GM06990 (cell line): ENCODE measurements at places on chromosomes 11 and 22.
A peak's percentile ranks its signal among the peaks of the same experiment; 100 is the strongest.

DNA sequence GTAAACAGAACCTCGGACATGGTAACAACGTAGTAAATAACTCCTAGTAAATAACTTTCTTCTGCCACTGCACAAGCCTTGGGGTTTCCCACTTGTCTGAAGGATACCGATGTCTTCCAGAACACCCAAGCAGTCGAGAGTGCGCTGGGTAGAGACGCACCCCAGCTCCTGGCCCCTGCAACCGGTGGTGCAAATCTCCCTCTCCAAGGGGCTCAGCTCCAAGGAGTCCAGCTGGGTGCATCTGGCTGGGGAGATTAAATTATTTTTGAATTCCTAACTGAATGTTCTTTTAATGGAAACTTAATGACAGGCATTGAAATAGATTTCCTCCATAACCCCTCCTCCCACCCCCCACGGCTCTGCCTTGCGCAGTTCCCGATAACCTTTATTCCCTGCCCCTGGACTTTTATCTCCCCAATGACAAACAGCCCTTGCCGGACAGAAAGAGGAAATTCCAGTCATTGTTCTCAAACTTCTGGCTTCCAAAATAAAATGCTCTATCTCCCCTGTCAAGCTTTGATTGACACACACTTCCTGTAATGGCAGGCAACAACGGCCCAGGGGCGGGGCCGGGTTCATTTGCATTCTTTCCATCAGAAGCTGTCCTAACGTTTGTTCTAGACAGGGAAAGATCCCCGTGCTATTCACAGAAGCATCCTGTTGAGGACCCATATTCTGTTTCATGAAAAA, 31.2 kb downstream of the KCNJ1 start:
- DNase-seq = no peak

- DNase-seq = no peak
Measured at GRCh38 chr22:38881464-38881871, 9.5 kb upstream of the CBX6 start.

- DNase-seq = no peak
Measured at GRCh38 chr11:109388982-109389381, 33.0 kb upstream of the C11orf87 start.

DNA sequence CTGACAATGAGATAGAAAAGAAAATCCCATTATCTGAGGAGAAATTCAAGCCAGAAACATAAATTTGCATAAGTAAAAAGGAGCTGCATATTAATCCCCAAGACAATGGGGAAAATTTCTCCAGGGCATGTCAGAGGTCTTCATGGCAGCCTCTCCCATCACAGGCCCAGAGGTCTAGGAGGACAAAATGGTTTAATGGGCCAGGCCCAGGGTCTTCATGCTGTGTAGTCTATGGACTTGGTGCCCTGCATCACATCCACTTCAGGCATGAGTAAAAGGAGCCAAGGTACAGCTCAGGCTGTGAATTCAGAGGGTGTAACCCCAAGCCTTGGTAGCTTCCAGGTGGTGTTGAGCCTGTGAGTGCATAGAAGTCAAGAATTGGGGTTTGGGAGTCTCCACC, 1097.2 kb upstream of the RAG2 start:
- no peak for DNase-seq

- no peak for DNase-seq
Measured at GRCh38 chr11:36408498-36409136, 101.5 kb downstream of the TRAF6 start.

- peak; percentile 98 for DNase-seq
Measured at GRCh38 chr11:8682303-8683114, at the start of the genes RPL27A and TRIM66. Gene RPL27A (plus strand): TSS chr11:8682792. CDS start chr11:8682814, 22 bp downstream. Gene TRIM66 (minus strand): TSS chr11:8682665. CDS start chr11:8672274, 10,391 bp downstream.

DNA sequence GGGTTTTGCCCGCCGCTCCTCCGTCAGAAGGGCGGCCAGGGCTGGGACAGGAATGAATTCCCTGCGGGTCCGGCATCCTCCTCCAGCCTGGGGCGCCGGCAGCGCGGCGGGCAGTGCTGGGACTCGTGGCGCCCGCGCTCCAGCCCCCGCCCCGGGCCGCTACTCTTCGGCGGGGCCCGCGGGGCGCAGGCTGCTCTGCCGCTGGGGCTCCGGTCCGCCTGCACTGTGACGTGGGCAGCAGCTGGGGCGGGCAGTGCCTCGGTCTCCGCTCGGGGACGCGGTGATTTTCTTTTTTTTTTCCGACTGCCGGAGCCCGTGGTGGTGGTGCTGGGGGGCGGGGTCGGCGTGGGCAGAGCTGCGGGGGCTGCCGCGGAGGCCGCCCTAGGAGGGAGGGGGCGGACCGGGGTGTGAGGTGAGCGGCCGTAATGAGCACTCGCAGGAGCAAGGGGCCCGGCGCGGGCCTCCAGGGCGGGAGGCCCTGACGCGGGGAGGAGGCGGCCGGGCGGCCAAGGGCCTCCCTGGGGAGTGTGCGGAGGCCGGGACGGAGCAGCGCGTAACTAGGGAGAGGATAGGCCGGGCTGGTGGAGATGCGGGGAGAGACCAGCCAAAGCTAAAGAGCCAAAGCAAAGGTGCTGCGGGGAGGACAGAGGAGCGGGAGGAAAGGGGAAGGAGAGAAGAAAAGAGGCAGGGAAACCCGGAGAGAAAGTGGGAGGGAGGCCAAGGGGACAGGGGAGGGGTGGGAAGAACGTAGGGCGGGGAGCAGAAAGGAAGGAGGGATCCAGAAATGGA, 73.3 kb upstream of the ZBED5 start:
- peak; percentile 20 for DNase-seq

DNA sequence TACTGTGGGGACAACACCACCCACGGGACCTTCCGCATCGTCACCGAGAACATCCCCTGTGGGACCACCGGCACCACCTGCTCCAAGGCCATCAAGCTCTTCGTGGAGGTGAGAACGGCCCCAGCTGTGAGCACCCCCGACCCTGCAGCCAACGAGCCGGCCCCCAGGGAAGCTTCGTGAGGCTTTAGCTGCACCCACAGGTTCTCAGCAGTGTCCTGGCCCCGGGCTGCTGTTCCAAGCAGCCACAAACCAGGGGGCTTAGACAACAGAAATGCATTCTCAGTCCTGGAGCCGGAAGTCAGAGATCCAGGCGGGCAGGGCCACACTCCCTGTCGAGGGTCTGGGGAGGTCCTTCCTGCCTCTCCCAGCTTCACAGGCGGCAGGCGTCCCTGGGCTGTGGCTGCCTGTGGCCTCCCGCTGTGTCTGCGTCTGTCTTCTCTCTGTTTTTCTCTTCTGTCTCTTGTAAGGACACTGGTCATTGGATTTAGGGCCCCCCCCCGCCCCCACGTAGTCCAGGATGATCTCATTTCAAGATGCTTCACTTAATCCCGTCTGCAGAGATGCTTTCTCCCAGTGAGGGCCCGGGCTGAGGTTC, 12.5 kb downstream of the MUC5B start:
- no peak for DNase-seq

DNA sequence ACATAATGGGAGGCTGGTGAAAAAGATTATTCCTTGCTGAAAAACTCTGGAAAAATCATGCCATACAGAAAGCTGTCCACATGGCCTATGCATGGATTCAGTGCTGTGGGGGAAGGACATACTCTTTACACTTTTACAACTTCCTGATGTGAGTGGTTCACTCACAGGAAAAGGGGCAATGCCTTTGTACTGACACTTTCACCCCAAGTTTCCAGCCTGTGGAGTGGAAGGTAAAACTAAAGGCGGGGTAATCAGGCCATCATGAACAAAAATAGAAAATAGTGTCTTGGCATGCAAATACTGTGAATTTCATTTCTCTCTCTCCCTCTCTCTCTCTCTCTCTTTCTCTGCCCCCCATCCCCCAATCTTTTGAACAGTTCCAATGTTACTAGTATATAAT, 281.8 kb downstream of the ETS1 start:
- DNase-seq = no peak

DNA sequence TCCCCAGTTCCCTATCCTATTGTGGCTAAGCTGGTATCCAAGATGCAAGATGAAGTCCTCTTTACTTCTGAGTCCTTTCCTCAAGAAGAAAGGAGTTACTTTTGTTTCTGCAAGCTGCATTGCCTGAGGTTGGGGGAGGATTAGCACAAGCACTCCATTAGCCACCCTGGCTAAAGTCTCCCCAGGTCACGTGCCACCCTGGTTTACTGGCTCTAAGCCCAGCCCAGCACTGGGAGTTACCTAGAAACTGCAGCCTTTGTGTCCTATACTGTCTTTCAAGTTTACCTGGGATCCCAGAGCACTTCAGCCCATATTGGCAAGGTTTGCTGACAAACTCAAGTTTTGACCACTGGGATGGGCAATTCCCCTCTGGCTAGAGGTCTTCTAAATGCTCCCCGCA, 78.4 kb upstream of the DBX1 start:
- DNase-seq = no peak

- DNase-seq = no peak
Measured at GRCh38 chr11:128226106-128226716, 361.1 kb downstream of the ETS1 start.

DNA sequence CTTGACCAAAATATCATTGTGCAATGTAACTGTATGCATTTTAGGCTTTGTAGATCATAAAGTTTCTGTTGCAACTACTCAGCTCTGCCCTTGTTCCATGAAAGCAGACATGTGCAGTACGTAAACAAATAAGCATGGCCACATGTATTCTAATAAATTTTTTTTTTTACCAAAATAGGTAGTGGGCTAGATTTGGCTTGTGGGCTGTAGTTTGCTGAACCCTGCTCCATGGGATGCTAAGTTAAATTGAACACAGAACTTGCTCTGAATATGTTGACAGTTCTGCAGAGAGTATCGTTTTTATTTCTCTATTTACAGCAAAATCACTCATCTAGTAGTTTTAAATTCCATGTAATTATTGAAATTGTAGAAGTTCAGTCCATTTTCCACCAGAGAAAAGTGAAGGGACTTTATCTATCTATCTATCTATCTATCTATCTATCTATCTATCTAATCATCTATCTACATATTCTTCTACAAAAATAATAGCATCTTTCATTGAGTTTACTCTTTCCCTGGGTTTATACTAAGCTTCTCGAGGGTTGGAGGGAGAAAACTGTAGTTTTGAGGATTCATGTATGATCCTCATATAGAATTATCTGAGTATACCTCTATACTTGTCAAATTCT, 9.5 kb upstream of the OOSP4A start:
- DNase-seq = no peak

DNA sequence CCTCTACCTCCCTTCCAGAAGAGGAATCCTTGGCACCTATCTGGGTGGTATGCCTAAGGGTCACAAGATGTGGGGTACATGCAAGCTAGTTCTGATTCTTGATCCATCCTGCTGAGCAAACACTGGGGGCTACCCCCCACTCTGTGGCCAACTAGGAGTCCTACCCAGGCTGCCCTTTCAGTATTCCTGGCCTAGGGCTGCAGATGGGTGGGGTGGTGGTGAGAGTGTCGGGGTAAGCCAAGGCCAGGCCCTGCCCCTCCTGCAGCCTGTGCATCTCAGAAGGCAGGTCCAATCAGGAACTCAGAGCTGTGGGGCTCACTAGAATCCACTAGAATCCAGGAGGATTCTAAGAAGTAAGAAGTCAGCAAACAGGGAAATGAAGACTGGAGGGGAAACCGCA, 10.9 kb downstream of the SSH3 start:
- no peak for DNase-seq

DNA sequence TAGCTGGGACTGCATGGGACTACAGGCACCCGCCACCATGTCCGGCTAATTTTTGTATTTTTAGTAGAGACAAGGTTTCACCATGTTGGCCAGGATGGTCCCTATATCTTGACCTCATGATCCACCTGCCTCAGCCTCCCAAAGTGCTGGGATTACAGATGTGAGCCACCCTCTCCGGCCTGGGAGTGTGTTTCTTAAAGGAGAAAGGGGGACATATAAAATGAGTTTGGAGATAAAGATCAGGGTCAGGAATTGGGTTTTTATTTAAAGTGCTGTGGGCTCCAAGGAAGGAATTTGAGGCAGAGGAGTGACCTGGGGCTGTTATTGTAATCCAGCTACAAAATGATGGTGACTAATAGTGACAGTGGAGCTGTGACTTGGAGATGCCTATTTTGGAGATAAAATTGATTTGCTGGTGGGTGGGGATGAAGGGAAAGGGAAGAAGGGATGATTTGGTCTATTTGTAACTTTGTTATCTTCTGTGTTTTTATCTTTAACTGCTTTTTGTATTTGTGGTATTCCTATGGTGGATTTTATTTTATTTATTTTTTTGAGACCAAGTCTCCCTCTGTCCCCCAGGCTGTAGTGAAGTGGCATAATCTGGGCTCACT, 5.0 kb downstream of the CRKL start:
- no peak for DNase-seq

GRCh38 chr11:128282053-128282452, 305.3 kb downstream of the ETS1 start:
- DNase-seq = no peak

GRCh38 chr22:26615149-26615548, 2.7 kb downstream of the CRYBB1 start:
- peak; percentile 54 for DNase-seq

GRCh38 chr11:116849486-116849885, 12.1 kb upstream of the APOA1 start:
- no peak for DNase-seq

DNA sequence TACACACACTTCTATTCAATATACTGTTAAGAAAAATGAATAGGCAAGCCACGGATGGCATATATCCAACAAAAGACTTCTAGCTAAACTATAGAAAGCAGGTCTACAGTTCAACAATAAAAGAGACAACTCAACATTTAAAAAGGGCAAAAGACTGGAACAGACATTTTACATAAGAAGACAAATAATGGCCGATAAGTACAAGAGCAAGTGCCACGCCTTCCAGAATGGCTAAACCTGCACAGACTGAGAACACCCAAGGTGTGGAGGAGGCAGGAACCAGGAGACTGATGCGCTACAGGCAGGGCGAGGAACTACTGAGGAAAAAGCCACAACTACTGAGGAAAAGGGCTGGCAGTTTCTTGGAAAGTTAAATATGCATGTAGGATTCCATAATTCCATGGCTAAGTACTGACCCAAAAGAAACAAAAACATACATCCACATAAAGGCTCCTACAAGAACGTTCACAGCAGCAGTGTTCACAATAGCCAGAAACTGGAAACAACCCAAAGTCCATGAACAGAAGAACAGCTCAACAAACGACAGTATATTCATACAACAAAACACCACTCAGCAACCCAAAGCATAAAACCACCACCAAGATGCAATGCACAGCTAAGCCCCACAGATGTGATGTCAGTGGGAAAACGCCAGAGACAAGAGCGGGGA, 9.6 kb upstream of the MOB2 start:
- no peak for DNase-seq

DNA sequence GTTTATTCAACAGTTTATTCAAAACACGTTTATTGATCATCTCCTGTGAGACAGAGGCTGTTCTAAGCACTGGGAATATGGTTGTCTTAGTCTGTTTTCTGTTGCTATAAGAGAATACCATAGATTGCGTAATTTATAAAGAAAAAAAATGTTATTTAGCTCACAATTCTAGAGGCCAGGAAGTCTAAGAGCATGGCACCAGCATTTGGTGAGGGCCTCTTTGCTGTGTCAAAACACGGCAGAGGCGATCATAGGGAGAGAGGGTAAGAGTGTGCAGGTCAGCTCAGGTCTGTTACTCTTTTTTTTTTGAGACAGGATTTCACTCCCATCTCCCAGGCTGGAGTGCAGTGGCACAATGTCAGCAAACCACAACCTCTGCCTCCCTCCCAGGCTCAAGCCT, 5.2 kb upstream of the IL17RA start:
- no peak for DNase-seq

GRCh38 chr11:65917434-65918210, 1.2 kb downstream of the C11orf68 start:
- no peak for DNase-seq

- DNase-seq = no peak
Measured at GRCh38 chr11:12239396-12239795, 129.0 kb downstream of the MICAL2 start.
